ENCODE measurements at places on chromosomes 3 and 15. TPM values are rescaled to one million over a fixed set of nuclear protein-coding genes. Genes with fewer than 3 reads are reported as not detected.

DAZL gene
- not detected for total RNA-seq

CLSTN2 gene
- not detected for total RNA-seq

IL17RC gene
- total RNA-seq, result 1.1 TPM

IL5RA gene
- 3.7 TPM for total RNA-seq

SLC30A4 gene
- total RNA-seq, result 0.94 TPM

CERS3 gene
- total RNA-seq, result 0.17 TPM

NTRK3 gene
- total RNA-seq, result not detected

GASK1A gene
- not detected for total RNA-seq

GRM2 gene
- 3.0 TPM for total RNA-seq

NUDT16 gene
- 8.6 TPM for total RNA-seq

CRYBG3 gene
- total RNA-seq, result 4.4 TPM

GRCh38 chr15:91975241-91975978, 121.9 kb downstream of the SLCO3A1 start:
- no peak for DNase-seq
- no peaks in the 10 kb centered on the region for H3K36me3 ChIP-seq
- H3K4me1 ChIP-seq, result no peaks in the 10 kb centered on the region
- no peak overlapping the region for H3K27ac ChIP-seq
- H3K27me3 ChIP-seq, result no peaks in the 10 kb centered on the region
- no peak overlapping the region for H3K4me3 ChIP-seq

GRCh38 chr3:159629329-159630084, 359.1 kb upstream of the IL12A start:
- no peak overlapping the region for H3K27ac ChIP-seq
- DNase-seq, result no peak
- H3K27me3 ChIP-seq, result no peaks in the 10 kb centered on the region

GRCh38 chr15:48177383-48177765, 721 bp downstream of the MYEF2 start:
- H3K36me3 ChIP-seq, result no peaks in the 10 kb centered on the region
- peaks cover 4% of the 10 kb centered on the region for H3K27me3 ChIP-seq

- H3K36me3 ChIP-seq, result no peaks in the 10 kb centered on the region
- no peak overlapping the region for H3K4me3 ChIP-seq
- no peaks in the 10 kb centered on the region for H3K4me1 ChIP-seq
Measured at GRCh38 chr3:16600780-16601536, 4.3 kb downstream of the DAZL start.

DNA sequence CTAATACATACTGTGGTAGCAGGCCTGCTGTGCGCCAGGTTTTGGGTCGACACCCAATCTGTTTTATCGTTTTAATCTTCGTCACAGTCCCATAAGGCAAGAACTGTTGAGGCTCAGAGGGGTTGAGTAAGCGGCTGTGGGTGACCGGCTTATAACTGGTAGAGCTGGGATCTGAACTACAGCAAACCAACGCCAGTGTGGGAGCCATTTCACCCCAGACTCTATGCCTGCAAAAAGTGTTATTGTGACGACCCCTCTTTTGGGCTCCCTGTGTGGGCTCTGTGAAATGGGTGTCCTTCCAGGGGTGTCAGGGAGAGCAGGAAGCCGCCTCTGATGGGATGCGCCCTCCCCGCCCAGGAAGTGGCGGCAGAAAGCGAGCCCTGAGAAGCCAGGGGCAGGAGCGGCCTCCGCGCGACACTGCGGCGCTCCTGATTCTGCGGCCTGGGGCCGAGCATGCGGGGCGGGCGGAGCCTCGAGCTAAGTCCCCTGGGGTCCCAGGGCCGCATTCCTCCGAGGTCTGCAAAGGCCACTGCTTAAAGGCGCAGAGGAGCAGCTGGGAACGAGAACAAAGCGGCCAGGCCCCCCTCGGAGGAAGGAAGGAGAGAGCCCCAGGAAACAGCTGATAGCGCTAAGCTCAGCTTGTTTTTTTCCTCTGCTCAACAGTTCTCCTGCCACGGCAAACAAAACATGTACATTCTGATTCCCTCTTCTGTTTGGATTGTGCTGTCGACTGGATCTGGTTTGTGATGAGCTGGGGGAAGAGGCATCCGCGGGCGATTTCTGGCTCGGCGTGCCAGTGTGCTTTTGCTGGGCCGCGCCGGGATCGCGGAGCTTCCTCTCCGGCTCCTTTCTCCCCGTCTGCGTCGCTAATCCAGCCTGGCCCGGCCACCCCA, 33.9 kb downstream of the GRK7 start:
- peak; percentile 23 for DNase-seq
- H3K4me3 ChIP-seq, result peak overlapping the region; percentile 86
- H3K4me1 ChIP-seq, result peaks cover 42% of the 10 kb centered on the region
- H3K27ac ChIP-seq, result peak overlapping the region; percentile 82
- no peaks in the 10 kb centered on the region for H3K27me3 ChIP-seq

DNA sequence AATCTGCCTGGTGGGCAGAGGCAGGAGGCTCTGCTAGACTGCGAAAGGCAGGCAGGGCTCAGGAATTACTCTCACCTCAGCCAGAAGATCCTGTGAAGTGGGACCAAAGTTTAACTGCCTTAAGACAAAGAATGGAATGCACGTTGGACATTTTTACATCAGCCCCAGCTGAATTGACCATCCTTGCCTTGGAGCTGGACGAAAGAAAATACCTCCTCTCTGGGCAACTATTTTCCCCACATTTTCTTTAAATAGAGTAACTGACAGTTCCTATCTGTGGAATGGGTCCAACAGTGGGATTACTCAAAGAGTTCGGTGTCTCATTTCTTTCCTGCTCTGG, 28.7 kb downstream of the ARID3B start:
- H3K4me3 ChIP-seq, result no peak overlapping the region
- no peak for DNase-seq
- peaks cover 71% of the 10 kb centered on the region for H3K36me3 ChIP-seq

DNA sequence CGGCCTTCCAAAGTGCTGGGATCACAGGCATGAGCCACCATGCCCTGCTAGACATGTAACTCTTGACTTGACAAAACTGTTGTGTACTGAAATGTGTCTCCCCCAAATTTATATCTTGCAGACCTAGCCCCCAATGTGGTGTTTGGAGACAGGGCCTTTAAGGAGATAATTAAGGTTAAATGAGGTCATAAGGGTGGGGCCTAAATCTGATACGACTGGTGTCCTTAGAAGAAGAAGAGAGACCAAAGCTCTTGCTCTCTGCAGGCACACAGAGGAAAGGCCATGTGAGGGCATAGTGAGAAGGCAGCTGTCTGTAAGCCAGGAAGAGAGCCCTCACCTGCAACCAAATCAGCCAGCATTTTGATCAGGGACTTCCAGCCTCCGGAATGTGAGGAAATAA, 361.3 kb downstream of the SV2B start:
- no peak for DNase-seq
- no peak overlapping the region for H3K4me3 ChIP-seq
- no peaks in the 10 kb centered on the region for H3K36me3 ChIP-seq
- H3K27me3 ChIP-seq, result no peaks in the 10 kb centered on the region

DNA sequence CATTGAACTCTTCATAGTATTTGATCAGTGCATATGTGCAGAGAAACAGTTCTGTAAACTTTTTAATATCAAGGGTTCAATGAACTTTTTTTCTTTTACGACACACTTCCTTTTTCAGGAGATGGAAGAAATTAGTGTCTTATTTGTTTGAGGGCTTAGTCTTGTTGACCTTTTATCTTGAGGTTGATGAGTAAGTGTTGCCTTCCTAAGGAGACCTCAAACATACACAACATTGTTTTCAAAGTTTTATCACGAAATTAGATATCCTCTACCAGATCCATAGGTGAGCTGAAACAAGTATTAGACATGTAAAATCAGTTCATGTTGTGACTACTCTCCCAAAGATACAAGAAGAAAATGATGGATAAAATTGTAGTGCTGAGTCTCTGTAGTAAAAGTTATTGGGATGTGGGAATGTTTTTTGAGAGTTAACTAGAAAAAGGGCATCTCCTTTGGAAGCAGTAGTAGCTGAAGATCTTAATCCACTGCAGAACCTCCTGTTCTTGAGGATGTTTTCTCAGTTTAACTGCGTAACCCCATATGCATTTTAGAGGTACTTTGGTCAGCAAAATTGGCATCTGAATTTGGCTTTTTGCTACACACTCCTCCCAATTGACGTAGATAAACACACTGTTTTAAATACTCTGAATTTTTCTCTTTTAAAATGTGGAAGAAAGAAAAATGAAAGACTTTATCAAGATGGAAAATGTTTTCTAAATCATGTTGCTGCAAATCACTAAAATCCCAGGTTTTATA, 116.8 kb downstream of the GALK2 start:
- peak; percentile 23 for DNase-seq
- peaks cover 46% of the 10 kb centered on the region for H3K36me3 ChIP-seq
- H3K4me3 ChIP-seq, result no peak overlapping the region
- H3K27ac ChIP-seq, result no peak overlapping the region
- no peaks in the 10 kb centered on the region for H3K27me3 ChIP-seq

DNA sequence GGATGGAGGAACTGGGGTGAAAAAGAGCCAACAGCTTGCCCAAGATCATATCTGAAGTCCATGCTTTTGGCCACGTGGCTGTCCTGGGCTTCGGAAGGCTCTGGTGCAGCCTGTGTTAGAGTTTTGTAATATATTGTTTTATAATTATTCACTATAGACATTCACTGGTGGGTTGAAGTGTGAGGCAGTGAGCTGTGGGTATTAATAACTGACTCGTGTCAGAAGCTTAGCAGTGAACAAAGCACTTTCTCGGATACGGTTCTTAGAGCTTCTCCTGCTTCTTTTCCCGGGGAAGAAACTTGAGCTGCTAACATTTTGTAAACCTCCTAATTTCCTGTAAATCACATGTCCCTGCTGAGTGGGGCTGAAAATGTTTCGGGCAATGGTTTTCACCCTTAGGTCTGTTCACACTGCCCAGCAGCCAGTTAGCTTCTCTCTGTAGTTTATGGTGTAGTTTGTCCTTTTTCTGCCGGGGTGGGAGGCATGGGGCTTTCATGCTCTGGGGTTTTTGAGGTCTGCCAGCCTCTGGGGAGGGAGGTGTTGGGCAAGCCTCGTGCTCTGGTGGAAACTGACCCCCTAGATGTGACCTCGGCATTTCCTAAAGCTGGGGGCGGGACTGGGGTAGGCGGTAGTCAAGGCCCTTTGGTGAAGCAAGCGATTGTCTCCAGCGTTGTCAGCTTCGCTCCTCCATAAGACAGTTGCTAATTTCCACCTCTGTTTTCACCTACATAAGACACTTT, 1.7 kb downstream of the MRAS start:
- H3K4me3 ChIP-seq, result no peak overlapping the region
- peaks cover 10% of the 10 kb centered on the region for H3K4me1 ChIP-seq
- H3K36me3 ChIP-seq, result no peaks in the 10 kb centered on the region

- H3K4me3 ChIP-seq, result no peak overlapping the region
- H3K27me3 ChIP-seq, result no peaks in the 10 kb centered on the region
- H3K4me1 ChIP-seq, result no peaks in the 10 kb centered on the region
Measured at GRCh38 chr3:31744913-31745312, 212.2 kb downstream of the STT3B start.

GRCh38 chr3:12357456-12357855, 68.6 kb downstream of the PPARG start:
- H3K4me3 ChIP-seq, result no peak overlapping the region
- H3K27me3 ChIP-seq, result no peaks in the 10 kb centered on the region
- no peak for DNase-seq
- H3K4me1 ChIP-seq, result no peaks in the 10 kb centered on the region

DNA sequence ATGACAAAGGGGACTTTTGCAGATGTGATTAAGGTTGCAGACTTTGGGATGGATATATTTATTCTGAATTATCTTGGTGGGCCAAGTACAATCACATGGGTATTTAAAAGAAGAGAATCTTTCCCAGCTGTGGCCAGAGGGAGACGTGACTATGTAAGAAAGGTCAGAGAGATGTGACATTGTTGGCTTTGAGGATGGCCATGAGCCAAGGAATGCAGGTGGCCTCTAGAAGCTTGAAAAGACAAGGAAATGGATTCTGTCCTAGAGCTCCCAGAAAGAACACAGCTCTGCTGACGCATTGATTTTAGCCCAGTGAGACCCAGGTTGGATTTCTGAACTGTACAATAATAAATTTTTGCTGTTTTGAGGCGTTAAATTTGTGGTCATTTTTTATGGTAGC, 616.0 kb upstream of the TBL1XR1 start:
- H3K27ac ChIP-seq, result no peak overlapping the region
- H3K27me3 ChIP-seq, result no peaks in the 10 kb centered on the region
- H3K4me1 ChIP-seq, result peaks cover 13% of the 10 kb centered on the region
- H3K36me3 ChIP-seq, result no peaks in the 10 kb centered on the region
- H3K4me3 ChIP-seq, result no peak overlapping the region
- no peak for DNase-seq

GRCh38 chr3:16789344-16790120, 95.2 kb upstream of the PLCL2 start:
- DNase-seq, result no peak
- no peak overlapping the region for H3K4me3 ChIP-seq
- no peak overlapping the region for H3K27ac ChIP-seq

DNA sequence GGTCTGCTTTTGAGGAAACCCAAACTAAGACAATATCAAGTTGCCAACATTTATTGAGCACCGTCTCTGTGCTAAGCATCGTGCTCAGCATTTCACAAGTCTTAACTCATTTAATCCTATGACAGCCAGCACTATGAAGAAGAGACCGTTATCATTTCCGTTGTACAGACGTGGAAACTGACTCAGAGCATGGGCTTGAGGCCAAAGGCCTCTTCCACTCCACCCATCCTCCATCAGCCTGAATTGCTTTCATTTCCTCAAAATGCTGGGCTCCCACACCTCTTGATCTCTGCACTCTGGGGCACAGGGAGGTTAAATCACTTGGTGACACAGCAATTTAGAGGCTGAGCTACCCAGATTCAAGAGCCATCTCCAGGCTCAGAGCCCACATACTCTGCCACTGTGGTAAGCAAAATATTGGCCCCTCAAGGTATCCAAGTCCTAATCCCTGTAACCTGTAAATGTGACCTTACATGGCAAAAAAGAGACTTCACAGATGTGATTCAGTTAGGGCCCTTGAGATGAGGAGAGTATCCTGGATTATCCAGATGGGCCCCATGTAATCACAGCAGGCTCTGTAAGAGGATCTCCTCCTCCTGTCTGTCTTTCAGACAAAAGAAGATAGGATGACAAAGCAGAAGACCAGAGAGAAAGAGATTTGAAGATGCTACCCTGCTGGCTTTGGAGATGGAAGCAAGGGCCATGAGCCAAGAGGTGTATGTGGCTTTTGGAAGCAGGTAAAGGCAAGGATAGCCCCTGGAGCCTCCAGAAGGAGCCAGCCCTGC, 24.3 kb upstream of the FLNB start:
- DNase-seq, result peak; percentile 15
- H3K27me3 ChIP-seq, result no peaks in the 10 kb centered on the region
- peak overlapping the region; percentile 14 for H3K27ac ChIP-seq
- H3K36me3 ChIP-seq, result no peaks in the 10 kb centered on the region
- H3K4me3 ChIP-seq, result peak overlapping the region; percentile 26

Measured in CD4-positive, CD25-positive, alpha-beta regulatory T cell (primary cell).